ENCODE measurements at places on chromosomes 4 and X.

- no peak for DNase-seq
These were observed 47.2 kb downstream of the TBCK start for GRCh38 chr4:106268786-106269185.

DNA sequence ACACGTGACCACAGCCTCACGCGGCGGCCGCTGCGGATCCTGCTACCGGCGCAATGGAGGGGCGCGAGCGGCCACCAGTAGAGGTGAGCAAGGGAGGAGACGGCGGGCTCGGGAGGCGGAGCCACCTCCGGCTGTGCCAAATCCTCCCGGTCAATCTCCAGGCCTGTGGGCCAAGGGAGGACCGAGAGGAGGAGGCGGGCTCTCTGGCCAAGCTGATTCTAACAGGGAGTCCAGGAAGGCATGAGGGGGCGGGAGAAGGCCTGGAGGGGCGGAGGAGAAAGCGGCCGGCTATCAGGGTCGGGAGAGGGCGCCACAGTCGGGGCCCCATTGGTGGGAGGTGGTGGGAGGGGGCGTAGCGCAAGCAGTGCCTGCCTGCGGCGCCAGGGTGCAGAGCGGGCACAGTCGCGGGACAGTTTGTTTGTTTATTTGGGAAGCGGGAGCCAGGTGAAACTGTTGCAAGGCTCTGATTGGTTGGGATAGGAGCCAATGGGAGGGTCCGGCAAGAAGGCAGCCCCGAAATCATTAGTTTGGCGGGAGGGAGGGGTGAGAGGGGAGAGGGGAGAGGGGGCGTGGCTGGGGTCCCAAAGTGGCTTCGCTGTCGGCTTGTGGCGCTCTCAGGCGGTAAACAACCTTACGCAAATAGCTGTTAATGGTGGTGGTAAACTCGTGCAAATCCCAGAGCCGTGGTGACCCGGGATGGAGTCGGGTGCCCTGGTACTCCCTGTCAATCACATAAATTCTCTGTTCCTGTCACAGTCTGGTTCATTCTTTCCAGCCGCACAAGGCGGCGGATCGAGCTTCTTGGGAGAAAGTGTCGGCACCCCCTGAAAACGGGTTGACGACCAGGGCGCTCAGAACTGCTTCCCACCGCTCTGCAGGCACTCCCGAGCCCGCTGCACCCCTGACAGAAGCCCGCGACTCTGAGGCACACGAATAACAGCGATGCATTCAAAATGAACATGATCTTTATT lies at the start of gene IRS4:
IRS4 (minus strand) TSS at position 55 of the 971 bp plus-strand sequence.
- DNase-seq, result no peak

DNA sequence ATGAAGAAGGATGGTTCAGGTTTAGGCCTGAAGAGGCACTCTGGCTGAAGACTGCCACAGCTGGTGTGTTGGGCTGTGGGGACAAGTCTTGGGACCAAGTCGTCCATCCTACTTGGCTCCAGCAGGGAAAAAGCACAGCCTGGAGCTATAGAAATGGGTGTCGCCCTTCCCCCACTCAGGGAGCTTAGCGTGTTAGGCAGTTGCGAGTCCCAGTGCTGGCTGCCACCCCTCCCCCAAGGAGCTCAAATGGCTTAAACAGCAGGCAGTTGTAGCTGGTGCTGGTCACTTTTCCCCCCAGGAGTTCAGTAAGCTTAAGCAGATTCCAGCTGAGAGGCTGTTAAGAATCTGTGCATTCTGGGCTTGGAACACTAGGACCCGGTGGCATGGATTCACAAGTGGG lies 319.5 kb upstream of the POF1B start:
- DNase-seq, result no peak

DNA sequence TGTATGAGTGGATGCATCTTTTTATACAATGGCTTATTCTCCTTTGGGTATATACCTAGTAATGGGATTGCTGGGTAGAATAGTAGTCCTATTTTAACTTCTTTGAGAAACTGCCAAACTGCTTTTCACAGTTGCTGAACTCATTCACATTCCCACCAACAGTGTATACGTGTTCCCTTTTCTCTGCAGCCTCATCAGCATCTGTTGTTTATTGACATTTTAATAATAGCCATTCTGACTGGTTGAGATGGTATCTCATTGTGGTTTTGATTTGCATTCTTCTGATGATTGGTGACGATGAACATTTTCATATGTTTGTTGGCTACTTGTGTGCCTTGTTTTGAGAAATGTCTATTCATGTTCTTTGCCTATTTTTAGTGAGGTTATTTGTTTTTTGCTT lies 687.0 kb upstream of the EPHA5 start:
- no peak for DNase-seq

GRCh38 chrX:41730081-41730480 lies 6.1 kb downstream of the GPR82 start:
- DNase-seq, result no peak

DNA sequence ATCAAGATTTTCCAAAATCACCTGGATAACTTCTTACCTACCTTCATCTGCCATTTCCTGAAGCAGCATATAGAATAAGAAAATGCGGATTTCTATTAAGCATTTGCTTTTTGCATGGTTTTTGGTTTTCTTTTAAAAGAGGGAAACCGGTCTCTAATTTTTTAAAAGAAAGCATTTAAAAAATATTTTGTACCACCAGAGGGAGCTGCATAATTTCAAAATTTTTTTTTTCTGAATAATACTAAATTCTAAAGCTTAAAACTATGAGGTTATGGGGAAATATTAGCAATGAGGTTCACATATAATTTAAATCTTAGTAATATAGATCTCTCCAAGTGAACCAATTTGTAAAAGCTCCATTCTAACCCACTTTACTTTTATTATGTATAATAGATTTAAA lies 137.7 kb upstream of the TENT5D start:
- no peak for DNase-seq

DNA sequence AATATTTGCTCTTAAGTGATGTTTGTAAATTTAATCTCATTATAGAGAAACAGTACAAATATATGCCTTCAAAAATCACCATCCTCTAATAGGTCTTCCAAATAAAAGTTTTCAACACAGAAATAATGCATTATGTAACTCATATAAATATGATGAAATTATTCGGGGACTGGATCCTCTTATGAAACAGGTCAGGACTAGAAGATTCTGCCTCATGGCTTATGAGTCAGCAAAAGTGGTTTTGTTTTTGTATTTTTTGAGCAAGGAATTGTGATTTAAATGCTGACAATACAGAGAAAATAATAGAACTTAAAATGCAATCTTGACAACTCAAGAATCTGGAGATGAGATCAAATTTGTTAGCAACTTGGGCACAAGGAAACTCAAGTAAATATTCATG lies 179.7 kb upstream of the NDP start:
- no peak for DNase-seq

GRCh38 chrX:55004231-55004630 lies 4.1 kb downstream of the APEX2 start:
- no peak for DNase-seq

- no peak for DNase-seq
These were observed 55.7 kb downstream of the GRID2 start for GRCh38 chr4:92359491-92359890.

DNA sequence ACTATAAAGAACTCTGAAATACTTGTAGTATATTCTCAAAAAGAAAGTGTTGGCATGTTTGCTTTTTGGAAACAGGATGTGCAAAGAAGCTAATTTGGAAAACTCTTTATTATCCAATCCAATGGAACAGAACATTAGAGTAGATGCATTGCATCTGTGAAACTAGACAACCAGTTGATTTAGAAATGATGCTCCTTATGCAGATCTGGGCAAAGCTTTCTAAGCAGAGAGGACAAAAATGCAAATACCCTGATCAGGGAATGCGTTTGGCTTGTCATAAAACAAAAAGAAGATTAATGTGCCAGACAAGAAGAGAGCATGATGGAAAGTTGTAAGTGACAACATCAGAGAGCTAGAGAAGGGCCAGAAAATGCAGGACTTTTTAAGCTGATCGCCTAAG lies 142.3 kb downstream of the RCHY1 start:
- DNase-seq, result no peak

- no peak for DNase-seq
These were observed 40.5 kb upstream of the CDKN2AIP start for GRCh38 chr4:183403961-183404360.

DNA sequence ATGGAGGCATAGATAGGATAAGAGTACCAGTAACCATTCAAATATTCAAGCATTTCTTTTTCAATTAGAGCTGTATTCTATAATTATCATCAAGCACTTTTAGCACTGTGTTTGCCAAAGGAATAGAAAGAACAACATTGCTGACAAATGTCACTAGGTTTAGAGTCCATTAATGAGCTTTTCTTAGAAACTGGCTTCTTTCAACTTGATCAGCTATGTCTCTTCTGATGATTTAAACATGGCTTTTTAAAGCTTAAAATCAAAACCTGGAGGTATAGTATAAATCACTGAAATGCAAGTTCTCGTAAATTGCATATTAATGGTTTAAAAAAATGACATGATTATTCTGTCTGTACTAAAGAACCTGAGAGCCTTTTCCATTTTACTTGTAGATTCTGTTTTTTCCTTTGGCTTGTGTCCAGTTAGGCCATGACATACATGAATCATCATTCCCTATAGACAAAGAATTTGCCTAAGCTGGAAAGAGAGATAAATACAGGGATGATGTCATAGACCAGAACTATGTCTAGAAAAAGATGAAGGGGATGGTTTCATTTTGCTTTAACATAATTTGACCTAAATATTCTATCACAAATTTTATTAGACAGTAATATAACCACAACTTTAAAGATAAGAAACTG lies 340.1 kb upstream of the CTSO start:
- no peak for DNase-seq

- no peak for DNase-seq
These were observed 33.4 kb downstream of the AFAP1 start for GRCh38 chr4:7906171-7906701.

- no peak for DNase-seq
These were observed 1646.4 kb upstream of the ADGRL3 start for GRCh38 chr4:59553721-59554091.

GRCh38 chrX:68536429-68536828 lies 37.6 kb downstream of the YIPF6 start:
- DNase-seq, result no peak

DNA sequence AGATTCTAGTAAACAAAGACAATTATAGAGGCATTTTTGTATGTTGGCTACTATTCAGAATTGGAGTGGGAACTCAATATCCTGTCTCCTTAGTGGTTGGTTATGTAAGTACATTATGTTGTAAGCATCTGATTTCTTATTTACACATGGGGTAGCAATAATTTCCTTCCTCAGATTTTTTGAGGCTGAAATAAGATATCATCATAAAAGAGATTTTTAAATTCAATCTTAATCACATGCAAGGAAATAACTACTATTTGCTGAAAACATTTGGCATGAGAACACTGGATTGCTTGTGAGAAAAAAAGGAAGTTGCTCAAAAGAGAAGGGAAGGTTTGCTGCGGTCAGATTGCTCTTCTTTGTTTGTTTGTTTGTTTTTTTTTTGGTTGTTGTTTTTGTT lies 437.7 kb upstream of the HS3ST1 start:
- DNase-seq, result no peak

- no peak for DNase-seq
These were observed 1786.3 kb upstream of the TENM3 start for GRCh38 chr4:180456928-180457327.

DNA sequence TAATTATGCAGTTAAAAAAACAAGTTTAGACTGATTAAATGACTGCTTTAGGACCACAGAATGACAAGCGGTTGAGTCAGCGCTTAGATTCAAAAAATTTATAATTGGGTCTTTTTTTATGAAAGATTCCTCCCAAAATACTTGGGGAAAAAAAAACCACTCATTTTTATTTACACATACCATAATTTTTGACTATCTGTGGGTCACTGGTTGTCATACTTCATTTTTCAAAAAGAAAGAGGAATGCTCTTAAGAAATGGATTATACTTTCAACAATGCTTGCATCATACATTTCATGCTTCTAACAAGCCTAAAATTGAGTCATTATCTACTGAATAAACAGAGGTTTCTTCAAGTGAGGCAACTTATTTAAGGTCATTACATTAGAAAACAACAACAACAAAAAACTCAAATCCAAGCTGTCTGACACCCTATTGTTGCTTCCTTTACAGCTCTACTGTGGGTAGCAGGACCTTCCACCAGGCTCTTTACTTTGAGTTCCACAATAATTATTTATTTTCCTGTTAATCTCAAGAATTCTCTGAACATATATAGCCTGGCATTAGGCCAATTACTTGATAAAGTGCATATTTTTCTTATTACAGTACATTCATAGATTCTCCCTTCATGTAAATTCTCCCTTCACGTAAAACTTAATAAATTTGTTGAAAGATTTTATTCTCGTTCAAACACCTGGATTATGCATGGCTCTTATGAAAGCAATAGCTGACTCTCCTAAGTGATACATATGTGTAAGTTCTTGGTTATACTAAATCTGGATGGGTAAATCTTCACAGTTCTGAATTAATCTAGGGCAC lies 445.5 kb downstream of the PCDH10 start:
- DNase-seq, result no peak

GRCh38 chr4:1200425-1201035 lies 28.1 kb upstream of the SPON2 start:
- no peak for DNase-seq

Measured in stimulated activated CD4-positive, alpha-beta T cell treated with anti-CD3 and anti-CD28 coated beads, Interleukin-1b, Interleukin-23, amount 100 ng/mL, for 1 hour (primary cell).